ENCODE measurements at places on chromosomes 4 and X. TPM values are rescaled to one million over a fixed set of nuclear protein-coding genes. Genes with fewer than 3 reads are reported as not detected.

Gene CTPS2
- 20.4 TPM for total RNA-seq

Gene ZNF280C
- 4.2 TPM for total RNA-seq

GRCh38 chr4:71415491-71415890 is 76.7 kb downstream of the SLC4A4 start:
- no peaks in the 10 kb centered on the region for H3K27me3 ChIP-seq
- DNase-seq, result no peak
- no peaks in the 10 kb centered on the region for H3K36me3 ChIP-seq
- H3K4me3 ChIP-seq, result no peak overlapping the region
- H3K4me1 ChIP-seq, result no peaks in the 10 kb centered on the region
- H3K27ac ChIP-seq, result no peak overlapping the region

DNA sequence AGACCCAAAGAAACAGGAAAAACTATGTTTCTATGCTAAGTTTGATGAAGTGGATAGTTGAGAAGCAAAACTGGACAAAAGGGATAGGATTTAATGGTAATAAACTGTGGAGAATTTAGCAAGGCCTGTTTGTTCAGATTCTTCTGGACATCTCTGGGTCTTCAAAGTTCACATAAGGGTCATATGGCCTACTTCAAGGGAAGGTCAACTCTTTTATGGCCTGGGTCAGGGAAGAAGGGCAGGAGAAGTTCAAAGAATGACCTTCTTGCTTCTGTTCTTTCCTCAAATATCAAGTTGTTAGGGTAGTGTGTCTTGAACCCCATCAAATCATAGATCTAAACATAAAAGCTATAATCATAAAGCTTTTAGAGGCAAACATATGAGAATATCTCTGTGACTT is 102.7 kb downstream of the SOWAHB start:
- DNase-seq, result no peak
- H3K4me1 ChIP-seq, result no peaks in the 10 kb centered on the region
- H3K27me3 ChIP-seq, result no peaks in the 10 kb centered on the region

DNA sequence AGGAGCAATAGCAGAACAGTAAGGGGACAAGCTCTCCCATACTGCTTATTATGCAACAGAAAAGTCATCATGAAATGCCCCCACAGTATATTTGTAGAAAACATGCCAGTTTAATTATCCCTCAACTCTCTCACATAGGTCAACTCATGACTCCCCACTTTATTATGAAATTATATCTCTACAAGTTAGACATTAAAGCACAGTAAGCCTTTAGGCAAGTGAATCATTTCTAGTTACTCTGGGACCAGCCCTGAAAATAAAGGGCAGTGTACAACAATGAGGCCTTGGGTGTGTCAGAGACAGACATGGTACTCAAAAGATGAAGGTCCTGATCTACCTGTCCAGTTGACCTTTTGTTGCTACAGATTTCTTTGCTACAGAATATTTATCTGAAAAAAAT is 191.9 kb downstream of the FBXW7 start:
- H3K4me3 ChIP-seq, result no peak overlapping the region
- H3K4me1 ChIP-seq, result peaks cover 3% of the 10 kb centered on the region
- H3K27ac ChIP-seq, result no peak overlapping the region
- peaks cover 14% of the 10 kb centered on the region for H3K36me3 ChIP-seq

- DNase-seq, result no peak
- no peaks in the 10 kb centered on the region for H3K27me3 ChIP-seq
- H3K4me3 ChIP-seq, result peak within 1 kb of the TSS; percentile 49
- H3K27ac ChIP-seq, result no peak within 1 kb of the TSS
- H3K4me1 ChIP-seq, result peaks cover 26% of the 10 kb centered on the region
- no peaks in the 10 kb centered on the region for H3K36me3 ChIP-seq
Measured at GRCh38 chr4:11428231-11428898, at the start of gene HS3ST1. Gene HS3ST1, minus strand, starts transcription at chr4:11428894. Its CDS starts 28,889 bp downstream, at chr4:11400005.

- H3K36me3 ChIP-seq, result no peaks in the 10 kb centered on the region
- H3K27me3 ChIP-seq, result no peaks in the 10 kb centered on the region
- H3K27ac ChIP-seq, result no peak overlapping the region
- H3K4me1 ChIP-seq, result no peaks in the 10 kb centered on the region
- DNase-seq, result no peak
- no peak overlapping the region for H3K4me3 ChIP-seq
Measured at GRCh38 chr4:7168106-7168505, 24.2 kb upstream of the SORCS2 start.

DNA sequence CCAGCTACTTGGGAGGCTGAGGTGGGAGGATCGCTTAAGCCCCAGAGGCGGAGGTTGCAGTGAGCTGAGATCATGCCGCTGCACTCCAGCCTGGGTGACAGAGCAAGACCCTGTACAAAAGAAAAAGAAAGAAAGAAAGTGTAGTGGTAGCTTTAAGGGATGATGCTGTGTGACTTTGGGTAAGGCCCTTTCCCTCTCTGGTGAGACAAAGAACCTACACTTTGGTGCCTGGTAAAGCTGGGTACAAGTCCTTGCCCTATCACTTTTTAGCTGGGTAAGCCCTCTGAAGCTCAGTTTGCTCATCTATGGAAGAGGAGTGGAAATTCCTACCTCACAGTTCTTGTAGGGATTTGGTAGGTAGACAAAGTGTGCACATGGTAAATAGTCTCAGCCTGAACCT is 1.7 kb upstream of the IQSEC2 start:
- H3K27me3 ChIP-seq, result no peaks in the 10 kb centered on the region
- H3K27ac ChIP-seq, result peak overlapping the region; percentile 54
- peaks cover 54% of the 10 kb centered on the region for H3K4me1 ChIP-seq
- DNase-seq, result no peak
- H3K36me3 ChIP-seq, result no peaks in the 10 kb centered on the region

- no peaks in the 10 kb centered on the region for H3K4me1 ChIP-seq
- no peak overlapping the region for H3K4me3 ChIP-seq
- no peaks in the 10 kb centered on the region for H3K27me3 ChIP-seq
- no peaks in the 10 kb centered on the region for H3K36me3 ChIP-seq
- H3K27ac ChIP-seq, result no peak overlapping the region
Measured at GRCh38 chr4:107213880-107214279, 177.8 kb upstream of the DKK2 start.

- H3K36me3 ChIP-seq, result no peaks in the 10 kb centered on the region
- H3K27me3 ChIP-seq, result no peaks in the 10 kb centered on the region
- no peak overlapping the region for H3K27ac ChIP-seq
- H3K4me3 ChIP-seq, result no peak overlapping the region
Measured at GRCh38 chr4:101599620-101600019, 190.9 kb upstream of the BANK1 start.

DNA sequence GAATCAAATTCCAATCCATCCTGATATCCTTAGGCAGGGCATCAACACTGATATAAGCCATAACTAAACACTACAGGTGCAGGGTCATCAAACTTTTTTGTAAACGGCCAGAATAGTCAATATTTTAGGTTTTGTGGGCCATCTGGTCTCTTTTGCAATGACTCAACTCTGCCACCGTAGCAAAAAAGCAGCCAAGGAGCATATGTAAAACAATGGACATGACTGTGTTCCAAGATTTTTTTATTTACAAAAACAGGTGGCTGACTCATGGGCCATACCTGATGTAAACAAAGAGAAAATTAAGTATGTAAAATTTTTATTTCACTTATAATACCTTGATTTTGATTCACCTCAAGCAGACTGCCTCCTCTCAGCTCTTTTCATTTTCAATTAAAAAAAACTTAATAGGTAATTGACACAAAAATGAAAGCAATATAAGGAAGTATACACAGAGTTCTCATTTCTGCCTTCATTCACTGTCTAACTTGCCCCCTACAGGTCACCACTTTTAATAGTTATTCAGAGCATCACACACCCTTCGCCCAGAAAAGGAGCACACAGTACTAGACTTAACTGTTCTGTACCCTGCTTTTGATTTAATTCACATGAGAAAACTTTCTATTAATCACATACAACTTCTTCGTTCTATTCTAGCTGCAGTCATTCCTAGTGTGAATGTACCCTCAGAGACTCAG is 35.3 kb upstream of the GPM6B start:
- no peak overlapping the region for H3K4me3 ChIP-seq
- H3K27ac ChIP-seq, result no peak overlapping the region
- no peaks in the 10 kb centered on the region for H3K36me3 ChIP-seq
- no peak for DNase-seq
- H3K4me1 ChIP-seq, result no peaks in the 10 kb centered on the region

- no peaks in the 10 kb centered on the region for H3K27me3 ChIP-seq
- DNase-seq, result no peak
- no peak overlapping the region for H3K4me3 ChIP-seq
- H3K27ac ChIP-seq, result no peak overlapping the region
Measured at GRCh38 chr4:109009909-109010308, 247.1 kb upstream of the ETNPPL start.

DNA sequence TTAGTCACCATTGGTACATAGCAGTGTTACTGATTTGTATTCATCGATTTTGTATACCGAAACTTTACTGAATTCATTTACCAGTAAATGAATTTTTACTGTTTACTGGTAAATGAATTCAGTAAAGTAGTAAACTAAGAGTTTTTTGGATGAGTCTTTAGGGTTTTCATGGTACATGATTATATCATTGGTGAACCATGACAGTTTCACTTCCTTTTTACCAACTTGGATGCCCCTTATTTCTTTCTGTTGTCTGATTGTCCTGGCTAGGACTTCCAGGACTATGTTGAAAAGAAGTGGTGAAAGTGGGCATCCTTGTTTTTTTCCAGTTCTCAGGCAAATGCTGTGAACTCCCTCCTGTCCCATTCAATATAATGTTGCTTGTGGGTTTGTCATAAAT is 494.9 kb downstream of the GALNTL6 start:
- no peak for DNase-seq
- H3K27me3 ChIP-seq, result no peaks in the 10 kb centered on the region
- no peak overlapping the region for H3K4me3 ChIP-seq
- H3K36me3 ChIP-seq, result no peaks in the 10 kb centered on the region
- H3K27ac ChIP-seq, result no peak overlapping the region
- H3K4me1 ChIP-seq, result no peaks in the 10 kb centered on the region

DNA sequence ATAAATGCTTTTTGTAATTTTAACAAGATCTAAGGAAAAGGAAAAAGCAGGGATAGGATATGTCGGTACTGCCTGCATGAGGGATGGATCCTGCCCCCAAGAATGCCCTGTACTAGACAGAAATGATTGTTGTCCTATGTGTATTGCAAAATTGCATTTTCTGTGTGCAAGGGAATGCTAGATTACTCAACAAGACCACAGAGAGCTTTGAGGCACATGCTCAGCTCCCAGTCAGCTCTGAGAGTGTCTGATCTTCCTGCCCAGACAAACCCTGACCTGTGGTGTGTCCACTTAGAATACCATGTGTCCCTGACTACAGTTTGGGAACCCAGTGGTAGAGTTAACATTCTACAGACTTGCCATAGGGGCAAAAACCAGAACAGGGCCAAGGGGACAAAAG is 129.2 kb upstream of the PAK3 start:
- H3K27me3 ChIP-seq, result no peaks in the 10 kb centered on the region
- H3K4me1 ChIP-seq, result no peaks in the 10 kb centered on the region
- H3K4me3 ChIP-seq, result no peak overlapping the region
- no peak for DNase-seq

DNA sequence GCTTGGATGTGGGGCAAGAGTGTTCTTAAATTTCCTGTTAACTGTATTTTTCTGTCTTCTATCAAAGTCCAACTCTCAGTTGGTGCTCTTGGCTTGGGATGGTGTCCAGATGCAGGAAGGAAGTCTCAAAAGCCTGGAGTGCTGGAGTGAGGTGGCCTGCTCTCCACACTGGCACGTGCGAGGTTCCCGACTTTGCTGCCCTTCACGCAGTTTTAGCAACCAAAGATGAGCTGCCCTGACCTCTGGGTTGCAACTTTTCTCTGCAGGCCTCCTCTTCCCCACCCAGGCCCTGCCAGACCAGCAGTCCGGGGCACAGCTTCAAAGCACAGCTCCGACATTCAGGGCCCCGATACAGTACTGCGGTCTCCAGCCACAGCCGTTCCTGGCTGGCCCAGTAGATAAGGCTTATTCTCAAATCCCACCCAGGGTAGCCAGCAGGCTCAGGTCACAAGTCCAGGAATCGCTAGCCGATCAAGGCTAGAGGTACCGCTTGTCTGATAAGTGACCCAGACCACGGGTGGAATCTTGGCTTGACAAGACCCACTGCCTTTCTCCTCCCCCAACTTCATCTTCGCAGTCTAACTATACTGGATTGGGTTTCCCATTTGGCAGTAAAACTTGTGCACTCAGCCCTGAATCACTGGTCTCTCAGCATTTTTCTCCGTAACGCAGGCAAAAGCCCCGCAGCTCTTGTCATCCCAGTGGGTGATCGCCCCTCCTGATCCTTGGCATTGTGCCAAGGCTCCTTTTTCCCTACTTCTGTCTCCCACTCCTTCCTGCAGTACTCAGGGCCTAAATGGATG is 21.8 kb upstream of the JADE1 start:
- no peak overlapping the region for H3K27ac ChIP-seq
- no peaks in the 10 kb centered on the region for H3K4me1 ChIP-seq
- H3K27me3 ChIP-seq, result no peaks in the 10 kb centered on the region
- no peaks in the 10 kb centered on the region for H3K36me3 ChIP-seq

- H3K4me1 ChIP-seq, result no peaks in the 10 kb centered on the region
- no peak overlapping the region for H3K4me3 ChIP-seq
- no peaks in the 10 kb centered on the region for H3K36me3 ChIP-seq
Measured at GRCh38 chr4:82630079-82630478, 68.3 kb upstream of the TMEM150C start.

GRCh38 chr4:61540944-61541343 is 340.8 kb downstream of the ADGRL3 start:
- no peaks in the 10 kb centered on the region for H3K36me3 ChIP-seq
- no peaks in the 10 kb centered on the region for H3K27me3 ChIP-seq
- no peak overlapping the region for H3K27ac ChIP-seq
- DNase-seq, result no peak
